IPS DF 19.7 (cell line): ENCODE measurements at places on chromosomes 11 and 22.

DNA sequence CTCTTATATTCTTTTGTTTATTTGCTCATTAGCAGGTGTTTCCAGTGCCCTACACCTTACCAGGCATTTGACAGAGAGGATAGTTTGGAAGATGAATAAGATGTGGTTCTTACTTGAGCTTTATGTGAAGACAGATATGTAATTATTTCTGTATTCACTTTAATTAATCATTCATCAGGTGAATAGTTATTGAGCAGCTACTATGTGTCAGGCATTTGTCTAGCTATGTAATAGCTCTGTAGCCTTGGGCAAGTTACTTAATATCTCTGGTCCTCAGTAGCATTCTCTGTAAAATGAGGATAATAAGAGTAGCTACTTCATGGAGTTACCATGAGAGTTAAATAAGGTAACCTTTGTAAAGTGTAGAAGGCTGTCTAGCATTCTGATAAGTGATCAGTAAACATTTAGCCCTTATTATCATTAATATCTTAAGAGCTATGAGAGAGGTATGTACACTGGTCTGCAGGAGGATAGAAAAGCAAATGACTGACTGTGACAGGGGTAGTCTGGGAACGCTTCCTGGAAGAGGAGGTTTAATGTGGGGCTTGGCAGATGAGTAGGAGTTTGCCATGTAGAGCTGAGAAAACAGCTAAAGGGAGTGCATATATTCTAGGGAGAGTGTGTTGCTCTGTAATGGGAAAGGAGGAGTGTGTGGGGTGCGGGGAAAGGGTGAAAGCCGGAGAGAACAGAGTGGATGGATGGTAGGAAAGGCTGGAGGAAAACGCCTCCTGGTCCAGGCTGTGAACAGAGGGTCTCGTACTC lies 56.1 kb downstream of the MICAL2 start:
- DNase-seq, result no peak

DNA sequence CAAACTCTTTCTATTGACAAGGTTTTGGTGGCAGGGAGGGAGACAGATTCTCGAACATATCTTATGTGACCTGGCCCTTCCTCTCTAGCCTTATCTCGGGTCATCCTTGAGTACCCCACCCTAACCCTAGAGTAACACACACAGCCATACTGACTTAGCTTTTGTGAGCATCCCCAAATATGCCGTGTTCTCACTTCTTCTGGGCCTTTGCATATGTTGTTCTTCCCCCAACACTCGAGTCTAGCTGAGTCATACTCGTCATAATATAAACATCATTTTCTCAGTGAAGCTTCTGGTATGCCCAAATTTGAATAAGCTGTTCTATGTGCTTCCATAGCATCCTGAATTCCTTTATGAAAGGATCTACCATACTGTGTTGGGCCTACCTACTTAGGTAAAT lies 8.0 kb downstream of the TTC17 start:
- no peak for DNase-seq

- DNase-seq, result no peak
Observed at GRCh38 chr11:45933131-45933831, 10.8 kb downstream of the LARGE2 start.

DNA sequence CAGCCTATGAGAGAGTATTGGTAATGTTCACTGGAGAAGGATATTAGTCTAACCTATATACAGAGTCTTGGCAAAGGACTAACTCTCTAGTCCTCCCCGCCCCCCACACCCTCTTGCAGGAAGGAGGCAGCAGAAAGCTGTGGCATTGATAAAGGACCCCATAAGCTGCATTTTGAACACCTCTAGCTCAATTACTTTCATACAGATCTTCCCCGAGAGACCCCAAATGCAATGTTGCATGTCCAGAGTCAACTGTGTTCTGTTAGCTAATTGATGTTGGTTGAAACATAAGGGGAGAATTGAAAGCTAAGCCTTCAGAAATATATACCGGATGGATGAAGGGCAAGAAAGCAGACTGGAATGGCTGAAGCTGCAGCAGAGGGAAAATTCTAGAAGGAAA lies 2.8 kb downstream of the MAP6 start:
- DNase-seq, result no peak

GRCh38 chr11:66467034-66467659 lies 442 bp downstream of the PELI3 start:
- DNase-seq, result no peak

DNA sequence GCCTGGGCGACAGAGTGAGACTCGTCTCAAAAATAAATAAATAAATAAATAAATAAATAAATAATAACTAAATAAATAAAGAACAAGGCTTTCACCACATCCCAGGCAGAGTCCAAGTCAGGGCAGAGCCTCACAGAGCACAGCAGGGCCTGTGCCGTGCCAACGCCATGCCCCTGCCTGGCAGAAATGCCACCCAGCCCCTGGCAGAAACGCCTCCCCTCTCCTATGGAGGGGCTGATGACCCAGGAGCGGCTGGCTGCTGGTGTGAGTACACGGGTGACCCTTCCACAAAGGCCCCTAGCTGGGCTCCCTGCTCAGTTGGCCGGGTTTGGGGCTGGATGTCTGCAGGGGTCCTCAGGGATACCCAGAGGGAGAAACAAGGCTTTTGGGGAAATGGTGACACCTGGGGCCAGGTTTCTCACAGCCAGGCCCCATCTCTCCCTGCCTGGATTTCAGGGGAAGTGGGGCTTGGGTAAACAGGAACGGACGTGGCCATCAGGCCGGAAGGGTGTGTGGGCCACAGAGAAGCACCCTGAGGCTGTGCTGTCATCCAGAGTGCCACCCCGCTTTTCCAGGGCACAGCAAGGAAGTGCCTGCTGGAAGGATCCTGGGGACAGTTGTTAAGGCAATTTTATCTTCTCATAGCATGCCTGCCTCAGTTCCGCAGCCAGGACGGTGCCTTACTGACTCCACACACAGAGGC lies 5.1 kb downstream of the BID start:
- DNase-seq, result no peak

DNA sequence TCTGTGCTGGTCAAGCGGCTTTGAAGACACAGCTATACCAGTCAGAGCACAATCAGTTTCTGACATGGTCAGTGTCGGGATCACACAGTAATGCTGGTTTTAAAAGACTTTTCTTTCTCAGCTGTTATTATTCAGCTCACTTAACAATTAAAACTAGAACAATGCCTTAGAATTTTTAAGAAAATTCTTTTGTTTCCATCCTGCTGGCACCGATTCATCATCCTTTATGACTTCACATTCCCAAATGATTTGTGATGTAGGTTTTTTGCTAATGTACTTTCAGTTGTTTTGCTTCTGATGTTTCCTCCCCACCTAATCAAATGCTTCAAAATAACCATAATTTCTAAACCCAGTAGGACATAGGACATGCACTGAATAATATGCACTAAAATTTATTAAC lies 34.5 kb upstream of the OLFML1 start:
- DNase-seq, result no peak

- DNase-seq, result no peak
Observed at GRCh38 chr11:2468363-2469235, 23.8 kb downstream of the KCNQ1 start.

GRCh38 chr11:35330931-35331330 lies 88.4 kb downstream of the SLC1A2 start:
- no peak for DNase-seq

DNA sequence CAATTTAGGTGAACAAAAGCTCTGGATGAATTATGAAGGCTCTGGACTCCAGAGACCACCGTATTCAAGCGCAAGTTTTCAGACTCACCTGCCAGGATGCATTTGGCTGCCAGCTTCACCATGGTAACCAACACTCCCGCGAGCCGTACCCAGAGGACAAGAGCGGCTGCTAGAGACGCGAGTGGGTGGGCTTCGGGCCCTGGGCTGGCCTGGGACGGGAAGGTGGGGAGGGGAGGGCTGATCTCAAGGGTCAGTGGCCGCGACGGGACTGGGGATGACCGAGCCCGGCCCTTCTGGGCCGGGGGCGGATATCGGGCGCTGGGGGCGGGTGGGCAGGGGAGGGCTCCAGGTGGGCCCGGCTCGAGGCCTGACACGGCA lies 344 bp downstream of the IFT27 start:
- no peak for DNase-seq

GRCh38 chr11:111010391-111011274 lies 234.9 kb upstream of the POU2AF2 start:
- DNase-seq, result no peak

DNA sequence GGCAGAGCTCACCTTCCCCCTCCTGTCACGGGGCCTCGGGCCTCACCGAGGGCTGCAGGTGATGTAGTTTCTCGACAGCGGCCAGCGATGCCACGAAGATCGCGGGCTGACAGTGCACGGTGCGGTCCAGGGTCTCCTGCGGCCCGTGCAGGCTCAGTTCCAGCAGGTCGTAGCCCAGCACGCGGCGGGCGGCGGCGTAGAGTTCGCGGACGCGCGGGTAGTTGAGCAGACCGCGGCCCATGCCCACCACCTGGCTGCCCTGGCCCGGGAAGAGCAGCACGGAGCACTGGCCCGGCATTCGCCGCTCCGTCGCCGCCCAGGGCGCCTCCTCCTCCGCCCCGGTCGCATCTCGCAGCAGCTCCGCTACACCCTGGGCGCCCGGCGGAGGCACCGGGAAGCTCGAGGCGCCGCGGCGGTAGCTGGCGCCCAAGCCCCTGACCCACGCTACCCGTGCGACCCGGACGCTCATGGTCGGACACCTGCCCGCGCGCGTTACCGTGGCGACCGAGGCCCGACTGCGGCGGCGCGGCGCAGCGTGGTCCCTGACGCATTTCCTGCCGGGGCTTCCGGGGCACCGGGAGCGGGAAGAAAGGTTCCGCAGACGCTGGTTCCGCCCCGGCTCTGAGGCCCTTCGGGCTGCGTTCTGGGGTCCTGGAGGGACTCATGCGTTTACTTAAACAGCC lies at the start of gene MCAT:
MCAT (minus strand) TSS at position 519 of the 683 bp plus-strand sequence; CDS start at position 469, 50 bp downstream.
- no peak for DNase-seq

- no peak for DNase-seq
Observed at GRCh38 chr11:86941077-86941870, 13.9 kb downstream of the FZD4 start.

DNA sequence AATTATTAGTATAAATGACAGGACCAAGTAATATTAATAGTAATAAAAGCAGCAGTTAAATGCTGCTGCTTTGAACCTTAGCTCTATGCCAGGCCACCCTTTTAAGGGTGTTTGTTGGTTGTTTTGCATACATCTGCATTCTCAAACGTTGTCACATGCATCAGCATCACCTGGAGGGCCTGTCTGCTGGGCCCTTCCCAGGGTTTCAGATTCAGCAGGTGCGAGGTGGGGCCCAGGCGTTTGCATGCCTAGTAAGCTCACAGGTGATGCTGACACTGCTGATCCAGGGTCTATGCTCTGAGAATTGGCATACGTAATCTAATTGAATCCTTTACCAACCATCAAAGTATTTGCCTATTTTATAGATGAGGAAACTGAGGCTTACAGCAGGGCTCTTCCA lies 246.5 kb downstream of the CADM1 start:
- DNase-seq, result peak; percentile 23

GRCh38 chr11:66081505-66081904 lies 11.4 kb downstream of the PACS1 start:
- no peak for DNase-seq

GRCh38 chr22:29148036-29148435 lies 57.7 kb upstream of the EMID1 start:
- no peak for DNase-seq

- no peak for DNase-seq
Observed at GRCh38 chr11:59164028-59164427, 7.9 kb upstream of the DTX4 start.

DNA sequence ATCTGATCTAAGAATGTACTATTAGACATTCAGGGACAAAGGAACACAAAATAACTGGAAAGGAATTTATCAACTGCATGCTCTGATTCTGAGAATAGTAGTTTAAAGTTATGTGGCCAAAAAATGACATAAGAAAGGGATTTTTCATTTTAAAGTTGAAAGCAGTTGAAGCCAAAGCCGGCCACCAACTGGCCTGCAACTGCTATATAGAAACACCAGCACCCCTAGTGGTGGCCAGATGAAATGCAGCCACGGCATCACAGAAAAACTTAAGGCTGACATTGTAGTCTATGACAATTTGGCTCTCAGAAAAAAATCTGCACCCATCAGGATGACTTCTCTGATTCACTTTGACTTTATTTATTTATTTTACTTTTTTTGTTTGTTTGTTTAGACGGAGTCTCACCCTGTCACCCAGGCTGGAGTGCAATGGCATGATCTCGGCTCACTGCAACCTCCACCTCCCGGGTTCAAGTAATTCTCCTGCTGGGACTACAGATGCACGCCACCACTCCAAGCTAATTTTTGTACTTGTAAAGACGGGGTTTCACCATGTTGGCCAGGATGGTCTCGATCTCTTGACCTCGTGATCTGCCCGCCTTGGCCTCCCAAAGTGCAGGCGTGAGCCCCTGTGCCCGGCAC lies 59.2 kb downstream of the SLC35F2 start:
- DNase-seq, result peak; percentile 5

DNA sequence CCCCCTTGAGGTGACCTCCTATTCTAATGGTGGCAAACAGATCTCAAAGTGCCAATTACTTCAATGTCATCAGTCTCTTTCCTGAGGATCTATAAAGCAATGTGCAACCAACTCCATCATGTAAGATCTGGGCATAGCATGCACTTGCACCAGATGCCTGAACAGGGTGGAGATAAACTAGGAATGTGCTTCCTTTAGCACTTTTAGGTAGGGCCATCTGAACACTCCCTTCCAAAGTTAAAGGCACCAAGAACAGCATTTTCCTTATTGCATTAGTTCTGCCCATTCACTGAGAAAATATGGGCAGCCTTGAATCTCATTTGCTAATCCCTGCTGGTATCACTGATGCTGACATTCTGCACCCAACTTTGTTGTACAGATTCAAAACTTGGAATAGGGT lies 112.0 kb downstream of the SGSM3 start:
- no peak for DNase-seq

GRCh38 chr11:94806419-94806818 lies 38.3 kb downstream of the AMOTL1 start:
- no peak for DNase-seq

DNA sequence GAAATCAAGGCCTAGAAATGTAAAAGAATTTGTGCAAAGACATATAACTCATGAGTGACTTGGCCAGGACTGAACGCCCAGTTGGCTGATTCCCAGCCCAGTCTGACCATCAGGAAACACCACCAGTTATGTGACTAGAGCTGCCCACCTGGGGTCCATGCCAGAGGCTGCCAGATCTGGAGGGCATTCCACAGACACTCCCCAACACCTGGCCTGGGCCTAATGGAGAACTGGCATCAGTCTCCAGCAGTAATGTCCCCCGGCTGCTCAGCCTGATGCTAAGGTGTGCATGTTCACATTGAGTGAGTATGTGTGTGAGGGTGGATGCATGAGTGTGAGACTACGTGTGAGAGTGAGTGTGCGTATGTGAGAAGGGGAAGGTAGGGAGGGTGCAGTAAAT lies 15.7 kb downstream of the PLAAT3 start:
- no peak for DNase-seq

- no peak for DNase-seq
Observed at GRCh38 chr11:130470832-130471706, 22.6 kb downstream of the ADAMTS15 start.

DNA sequence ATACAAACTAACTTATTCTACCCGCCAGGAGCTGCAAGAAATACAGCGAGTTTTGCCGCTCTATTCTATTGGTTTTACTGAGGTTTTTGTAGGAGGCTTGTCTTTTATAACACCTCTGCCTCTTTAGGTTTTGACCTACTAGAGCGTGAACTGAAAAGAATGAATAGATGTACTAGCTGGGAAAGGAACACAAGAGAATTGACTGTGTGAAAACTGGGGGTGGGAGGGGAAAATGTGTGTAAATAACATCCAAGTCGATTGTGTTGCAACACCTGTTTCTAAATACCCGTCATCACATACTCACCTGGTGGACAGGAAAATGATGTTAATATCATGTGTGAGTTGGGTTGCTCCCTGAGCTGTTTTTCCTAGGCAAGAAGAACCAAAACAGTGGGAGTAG lies 12.9 kb upstream of the JHY start:
- no peak for DNase-seq
